ENCODE measurements at places on chromosomes 5 and 9. TPM values are rescaled to one million over a fixed set of nuclear protein-coding genes. Genes with fewer than 3 reads are reported as not detected.

Gene C9orf85
- 9.9 TPM for total RNA-seq

Gene SYK
- total RNA-seq: 15.2 TPM

Gene SVEP1
- 1.2 TPM for total RNA-seq

Gene CNTLN
- 0.85 TPM for total RNA-seq
